Epithelial cell of proximal tubule (primary cell): ENCODE measurements at places on chromosomes 7 and 10. TPM values are rescaled to one million over a fixed set of nuclear protein-coding genes. Genes with fewer than 3 reads are reported as not detected.
A peak's percentile ranks its signal among the peaks of the same experiment; 100 is the strongest.

DNA sequence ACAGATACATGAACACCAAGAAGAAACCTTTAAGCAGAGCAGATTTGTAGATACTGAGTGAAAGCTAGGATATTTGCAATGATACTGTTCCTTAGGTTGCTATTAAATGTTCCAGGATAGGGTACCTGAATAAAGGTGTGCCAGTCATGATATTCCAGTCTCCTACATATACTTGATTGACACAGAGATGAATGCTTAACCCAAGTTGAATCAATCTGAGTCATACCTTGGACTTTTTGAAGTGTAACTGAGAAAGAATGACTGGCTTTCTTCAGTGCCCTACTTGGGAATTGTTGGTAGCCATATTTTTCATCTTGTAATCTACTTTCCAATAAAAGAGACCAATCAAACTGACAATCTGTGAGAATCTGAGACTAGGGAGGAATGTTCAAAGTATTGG is 805.7 kb upstream of the GHITM start:
- DNase-seq: no peak

GRCh38 chr7:30168835-30169573 is 34.2 kb downstream of the MTURN start:
- peak; percentile 27 for DNase-seq

DNA sequence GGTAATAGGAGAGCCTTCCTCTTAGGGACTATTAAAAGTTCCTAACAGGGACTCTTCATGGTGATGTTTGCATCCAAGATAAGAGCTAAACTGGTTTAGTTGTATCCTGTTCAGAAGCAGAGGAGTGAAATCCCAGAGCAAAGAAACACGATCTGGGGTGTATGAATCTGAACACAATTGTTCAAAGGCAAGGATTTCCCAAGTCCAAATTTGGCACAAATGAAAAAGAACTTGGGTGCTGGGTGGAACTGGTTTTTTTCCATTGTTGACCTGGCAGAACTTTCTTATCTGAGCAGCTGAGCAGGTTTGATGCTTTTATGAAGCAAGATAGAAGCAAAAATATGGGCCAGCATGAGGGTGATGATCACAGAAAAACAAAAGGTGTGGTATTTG is 6.0 kb downstream of the AGFG2 start:
- no peak for DNase-seq

DNA sequence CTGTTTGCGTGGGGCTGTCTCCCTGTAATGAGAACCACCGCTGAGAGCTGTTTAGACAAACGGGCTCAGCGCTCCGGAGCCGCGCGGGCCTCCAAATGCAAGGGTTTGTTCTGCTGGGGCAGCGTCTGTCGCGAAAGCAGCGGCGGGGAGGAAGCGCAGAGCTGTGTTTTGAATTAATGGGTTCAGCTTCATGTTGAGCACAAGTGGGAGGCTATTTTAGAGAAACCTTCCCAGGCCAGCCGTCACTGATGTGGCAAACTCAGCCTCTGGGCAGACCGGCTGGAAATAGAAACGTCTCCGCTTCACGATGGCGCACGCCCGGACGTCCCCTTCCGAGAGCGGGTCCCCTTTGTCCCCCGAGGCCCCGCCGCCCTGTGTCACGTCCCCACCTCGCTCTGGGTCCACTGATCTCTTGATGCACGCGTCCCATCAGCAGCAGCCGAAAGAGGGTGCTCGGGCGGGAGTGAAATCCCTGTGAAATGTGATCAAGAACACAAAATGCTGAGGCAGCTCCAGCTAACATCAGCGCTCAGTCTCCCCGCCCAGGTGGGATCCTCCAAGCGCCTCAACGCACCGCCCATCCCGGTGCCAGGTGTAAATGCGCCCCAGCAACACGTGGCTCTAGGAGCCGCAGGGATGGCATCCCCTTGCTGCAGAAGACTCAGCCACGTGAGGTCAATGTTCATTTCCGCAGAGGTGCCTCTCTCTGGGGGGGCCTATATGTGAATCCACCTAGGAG is 44.9 kb downstream of the BAMBI start:
- no peak for DNase-seq

DNA sequence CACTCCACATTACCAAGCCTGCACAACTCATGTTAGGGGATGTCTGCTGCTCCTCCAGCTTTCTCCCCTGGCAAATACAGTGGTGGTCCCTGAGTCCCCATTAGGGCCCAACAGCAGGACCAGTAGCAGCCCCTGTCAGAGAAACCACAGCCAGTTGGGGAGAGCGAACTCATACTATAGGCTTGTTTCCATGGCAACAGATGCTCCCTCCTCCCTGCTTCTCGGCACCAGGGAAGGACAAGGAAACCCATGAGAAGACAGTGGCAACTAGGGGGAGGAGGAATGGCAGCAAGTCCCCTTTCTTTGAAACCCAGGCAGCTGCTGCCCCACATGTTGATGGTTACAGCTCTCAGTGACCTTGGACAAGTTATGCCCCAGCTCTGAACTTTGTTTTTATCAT is 326.4 kb downstream of the KCNMA1 start:
- no peak for DNase-seq

- DNase-seq: no peak
These were observed 31.8 kb downstream of the MDFIC start for GRCh38 chr7:114953724-114954123.

RHOBTB1 gene
- 17.0 and 22.2 TPM in 2 replicates for total RNA-seq
